ENCODE measurements at places on chromosomes 7 and 10.

DNA sequence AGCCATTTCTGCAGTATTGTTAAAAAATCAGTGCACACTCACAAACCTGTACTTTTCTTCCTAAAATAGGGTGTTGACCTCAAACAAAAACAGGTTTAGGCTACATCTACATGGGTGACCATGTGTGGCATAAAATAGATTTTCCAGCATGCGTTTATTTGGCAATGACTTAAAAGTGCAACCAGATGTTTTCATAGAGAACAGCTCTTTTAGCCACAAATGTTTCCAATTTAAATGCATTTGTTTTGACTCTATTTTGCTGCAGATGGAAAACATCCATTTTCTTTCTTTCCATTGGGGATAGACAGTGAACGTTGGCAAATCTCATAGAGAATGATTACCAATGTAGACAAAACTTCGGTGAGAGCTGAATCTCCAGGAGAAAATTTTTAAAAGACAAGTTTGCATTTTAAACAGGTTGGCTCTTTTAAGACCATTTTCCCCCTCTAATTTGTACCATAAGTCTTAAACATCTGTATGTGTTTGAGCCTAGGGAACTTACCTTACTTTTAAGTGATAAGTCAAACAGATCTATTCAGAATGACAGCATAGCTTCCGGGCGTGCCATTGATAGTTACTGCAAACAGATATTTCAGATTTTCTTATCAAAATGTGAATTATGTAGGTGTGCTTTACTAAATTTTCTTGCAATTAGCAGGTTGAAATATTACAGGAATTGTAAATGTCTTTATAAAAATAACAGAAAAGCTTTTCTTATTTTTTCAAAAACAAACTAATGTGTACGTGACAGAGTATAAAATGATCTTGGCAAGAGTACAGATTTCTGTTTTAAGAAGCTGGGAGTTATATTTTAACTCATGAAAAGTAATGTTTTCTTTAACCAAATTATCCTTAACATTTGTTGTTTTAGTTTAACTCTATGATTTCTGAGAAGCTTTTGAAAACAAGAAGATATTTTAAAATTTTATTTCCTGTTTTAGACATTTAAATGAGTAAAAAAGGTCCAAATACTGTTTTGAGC lies 144.9 kb downstream of the HGF start:
- DNase-seq = no peak

DNA sequence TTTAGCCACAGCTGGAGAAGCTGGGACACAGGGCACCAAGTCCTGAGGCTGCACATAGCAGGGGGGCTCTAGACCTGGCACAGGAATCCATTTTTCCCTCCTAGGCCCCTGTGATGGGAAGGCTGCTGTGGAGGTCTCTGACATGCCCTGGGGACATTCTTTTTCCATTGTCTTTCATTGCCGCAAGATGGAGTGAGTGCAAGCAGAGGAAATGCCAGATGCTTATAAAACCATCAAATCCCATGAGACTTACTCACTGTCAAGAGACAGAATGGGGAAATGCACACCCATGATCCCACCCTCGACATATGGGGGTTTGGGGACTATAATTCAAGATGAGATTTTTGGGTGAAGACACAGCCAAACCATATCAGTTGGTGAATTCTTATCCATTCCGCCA lies 94.7 kb upstream of the FERD3L start:
- DNase-seq = no peak

- no peak for DNase-seq
Observed at GRCh38 chr10:53458007-53458406, 685.4 kb upstream of the MBL2 start.

- peak; percentile 20 for DNase-seq
Observed at GRCh38 chr10:30455816-30456215, 21.8 kb downstream of the MAP3K8 start.

- DNase-seq = no peak
Observed at GRCh38 chr7:74006032-74006431, 21.9 kb upstream of the ELN start.

DNA sequence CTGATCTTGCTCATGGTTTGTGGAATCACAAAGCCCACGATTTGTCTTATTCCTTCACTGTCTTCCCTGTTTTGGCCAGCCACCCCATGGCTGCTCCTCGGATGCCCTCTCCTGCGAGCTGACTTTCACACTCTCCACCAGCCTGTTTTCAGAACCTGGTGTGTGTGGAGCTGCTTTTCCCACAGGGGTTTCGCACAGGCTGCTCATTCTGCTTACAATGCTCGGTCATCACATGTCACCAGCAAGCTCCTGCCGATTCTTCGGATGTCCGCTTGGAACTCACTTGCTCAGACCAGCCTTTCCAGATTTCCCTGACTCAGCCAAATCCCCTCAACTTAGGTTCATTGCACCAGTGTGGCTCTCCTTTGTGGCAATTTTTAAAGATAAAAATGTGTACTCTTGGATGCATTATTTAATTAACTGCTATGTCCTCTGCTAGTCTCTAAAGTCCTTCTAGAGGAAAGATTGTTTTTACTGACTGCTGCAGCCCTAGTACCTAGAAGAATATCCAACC lies 1018.6 kb upstream of the LRRTM3 start:
- DNase-seq = no peak

- DNase-seq = no peak
Observed at GRCh38 chr7:130491841-130492522, at the start of gene MEST. MEST (plus strand) TSS chr7:130492085; CDS start chr7:130492314, 229 bp downstream.

DNA sequence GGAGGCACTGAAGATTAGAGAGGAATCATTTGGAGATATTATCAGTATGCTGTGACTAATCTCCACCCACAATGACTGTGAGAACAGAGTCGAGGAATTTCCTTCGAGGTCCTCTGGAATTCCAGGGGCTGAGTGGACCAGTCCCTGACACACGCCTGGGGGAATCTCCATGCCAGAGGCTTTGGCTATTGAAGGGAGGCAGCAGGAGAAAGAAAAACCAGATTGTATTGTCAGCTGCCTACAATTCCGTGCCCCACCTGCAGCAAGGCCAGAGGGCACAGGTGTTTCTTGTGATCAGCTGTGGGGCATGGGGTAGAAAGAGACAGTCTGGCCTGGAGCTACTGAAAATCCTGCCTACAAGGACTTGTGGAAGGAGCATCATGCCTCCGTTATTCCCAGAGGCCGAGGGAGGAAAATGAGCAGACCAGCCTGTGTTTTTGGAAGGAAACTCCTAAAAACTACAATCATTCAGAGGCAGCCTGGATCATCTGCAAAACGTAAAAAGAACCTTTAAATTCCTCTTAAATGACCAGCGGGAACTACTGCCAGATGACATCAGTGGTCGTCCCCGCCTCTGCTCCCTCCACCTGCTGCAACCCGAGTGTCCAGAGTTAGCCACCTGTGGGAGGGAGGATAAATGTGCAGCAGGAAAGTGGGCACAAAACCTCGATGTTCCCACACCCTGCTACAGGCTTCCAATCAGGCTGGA lies 25.4 kb upstream of the ANK3 start:
- DNase-seq = no peak

- DNase-seq = no peak
Observed at GRCh38 chr10:50332108-50332842, 81.0 kb upstream of the ASAH2 start.

DNA sequence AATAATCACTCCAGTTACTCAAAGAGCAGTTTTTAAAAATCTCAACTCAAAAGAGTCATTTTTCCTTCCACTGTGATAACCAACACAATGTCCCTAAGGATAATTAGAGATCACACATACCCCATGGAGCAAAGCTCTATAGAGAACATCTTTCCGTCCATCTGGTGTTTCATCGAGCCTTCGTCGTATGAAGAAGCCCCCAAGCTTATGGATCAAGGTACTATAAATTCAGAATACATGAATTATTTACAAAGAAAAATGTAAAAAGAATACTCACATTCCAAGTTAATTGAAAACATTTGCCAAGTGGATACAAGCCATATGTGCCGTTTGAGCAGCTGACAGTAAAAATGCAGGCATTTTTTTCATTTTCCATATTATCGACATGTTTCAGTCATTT lies 14.8 kb downstream of the GPAM start:
- DNase-seq = no peak

GRCh38 chr10:94316560-94316959 lies 46.2 kb downstream of the NOC3L start:
- DNase-seq = no peak

DNA sequence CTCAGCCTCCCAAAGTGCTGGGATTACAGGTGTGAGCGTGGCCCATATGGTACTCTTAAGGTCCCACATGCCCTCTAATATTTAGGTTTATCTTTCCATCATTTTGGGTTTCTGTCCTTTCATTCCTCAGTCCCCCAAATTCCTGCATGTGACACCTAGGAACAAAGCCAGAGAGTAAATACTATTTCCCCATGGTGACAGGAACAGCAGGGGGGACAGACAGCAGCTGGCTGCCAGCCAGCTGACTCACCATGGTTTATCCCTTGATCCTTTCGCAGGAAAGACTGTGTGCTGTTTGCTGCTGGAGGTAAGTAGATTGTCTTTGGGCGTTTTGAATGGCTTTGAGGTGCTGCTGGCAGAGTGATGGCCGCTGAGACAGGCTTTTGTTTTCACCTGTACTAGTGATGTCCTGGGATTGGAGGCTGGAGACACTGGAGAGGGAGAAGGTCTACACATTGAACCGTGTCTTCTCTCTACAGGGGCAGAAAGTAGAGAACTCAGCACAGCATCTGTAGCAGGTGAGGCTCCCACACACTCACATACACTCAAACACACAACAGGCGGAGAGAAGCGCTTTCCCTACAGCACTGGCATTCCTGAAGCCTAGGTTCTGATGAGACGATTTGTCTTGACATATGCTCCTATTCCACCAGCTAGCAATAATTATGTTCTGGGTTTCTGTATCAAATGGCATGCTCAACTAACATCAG lies 83.7 kb upstream of the EFCAB10 start:
- no peak for DNase-seq

GRCh38 chr7:69246758-69247157 lies 351.5 kb upstream of the AUTS2 start:
- DNase-seq = no peak

DNA sequence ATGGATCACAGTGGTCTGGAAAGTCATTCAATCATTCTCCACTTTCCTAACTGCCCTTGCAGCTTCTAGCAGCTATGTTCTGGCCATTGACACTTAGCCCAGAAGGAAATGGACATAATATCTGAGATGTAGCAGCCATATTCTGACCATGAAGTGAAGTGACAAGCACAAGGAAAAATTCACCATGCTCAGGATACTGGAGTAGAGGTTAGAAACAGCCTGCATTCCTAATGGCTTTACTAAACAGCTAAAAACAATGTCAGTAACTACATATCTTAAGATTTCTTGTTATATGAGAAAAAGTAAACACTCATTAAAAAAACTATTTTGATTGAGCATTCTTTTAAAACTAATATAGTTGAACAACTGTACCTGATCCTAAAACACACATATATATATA lies 443.8 kb downstream of the MAGI2 start:
- DNase-seq = no peak

DNA sequence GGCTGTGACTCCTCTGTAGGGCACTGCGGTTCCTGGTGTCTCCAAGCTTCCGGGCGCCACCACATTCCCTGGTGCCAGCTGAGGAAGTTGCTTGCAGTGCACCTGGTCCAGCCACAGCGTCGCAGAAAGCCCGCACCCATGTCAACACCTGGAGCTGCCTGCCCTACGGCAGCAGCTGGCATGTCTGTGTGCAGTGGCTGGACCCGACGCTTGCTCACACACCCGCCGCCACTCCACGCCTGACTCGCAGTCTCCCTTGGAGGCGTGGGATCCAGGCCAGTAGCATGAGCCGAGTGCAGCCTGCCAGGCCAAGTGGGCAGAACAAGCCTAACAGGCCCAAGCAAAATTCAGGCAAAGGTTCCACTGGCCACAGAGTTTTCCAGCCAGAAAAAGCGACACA lies 118.1 kb upstream of the PHF14 start:
- no peak for DNase-seq

DNA sequence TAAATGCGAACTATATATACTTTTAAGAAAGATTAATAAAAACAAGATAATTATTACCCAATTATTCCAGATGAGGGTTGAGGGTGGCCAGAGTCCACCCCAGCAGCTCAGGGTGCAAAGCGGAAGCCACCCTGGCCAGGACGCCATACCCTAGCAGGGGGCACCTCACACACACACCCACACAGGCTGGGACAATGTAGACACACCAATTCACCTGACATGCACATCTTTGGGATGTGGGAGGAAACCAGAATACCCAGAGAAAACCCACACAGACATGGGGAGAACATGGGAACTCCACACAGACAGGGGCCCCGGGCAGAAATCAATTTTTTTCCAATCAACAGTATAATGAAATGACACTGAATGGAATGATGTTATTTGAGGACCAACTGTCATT lies 86.0 kb downstream of the RTKN2 start:
- no peak for DNase-seq

- DNase-seq = no peak
Observed at GRCh38 chr7:44327981-44328380, 2.6 kb upstream of the CAMK2B start.

GRCh38 chr10:77926566-77927401 lies at the start of gene DLG5:
DLG5 (minus strand) TSS chr10:77926755; CDS start chr10:77926520, 235 bp downstream.
- no peak for DNase-seq

DNA sequence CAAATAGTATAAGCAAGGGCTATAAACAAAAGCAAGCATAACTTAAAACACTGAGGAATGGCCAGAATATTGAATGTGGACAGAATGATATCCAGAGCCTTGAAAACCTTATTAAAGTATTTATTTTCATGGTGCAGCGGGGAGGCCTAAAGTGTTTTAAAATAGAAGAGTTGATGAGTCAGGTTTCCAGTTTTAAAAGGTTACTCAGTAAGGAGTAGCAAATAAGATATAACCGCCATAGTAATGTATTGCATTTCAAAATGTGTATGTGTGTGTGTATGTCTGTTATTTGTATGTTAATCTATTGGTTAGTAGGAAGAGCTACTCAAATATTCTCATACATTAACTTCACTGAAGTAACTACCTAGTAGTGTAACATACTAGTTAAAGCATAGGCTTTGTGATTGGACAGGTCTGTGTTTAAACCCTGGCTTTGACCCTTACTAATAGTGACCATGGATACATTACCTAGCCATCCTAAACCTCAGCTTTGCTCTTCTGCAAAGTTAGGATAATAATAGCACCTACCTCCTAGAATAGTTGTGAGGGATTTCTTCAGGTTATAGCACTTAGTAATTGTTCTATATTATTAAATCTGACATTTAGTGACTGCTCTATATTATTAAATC lies 16.9 kb downstream of the CUTC start:
- DNase-seq = no peak

- DNase-seq = no peak
Observed at GRCh38 chr10:129912166-129912917, 51.7 kb downstream of the EBF3 start.

- DNase-seq = peak; percentile 62
Observed at GRCh38 chr7:12685550-12685949, 1.9 kb upstream of the ARL4A start.

- DNase-seq = no peak
Observed at GRCh38 chr7:36019980-36020379, 133.1 kb upstream of the EEPD1 start.
